SK-N-DZ (cell line): ENCODE measurements at places on chromosomes 2 and 18.
A peak's percentile ranks its signal among the peaks of the same experiment; 100 is the strongest.

- DNase-seq, result peak; percentile 77
Observed at GRCh38 chr2:225399504-225399903, at the start of gene NYAP2. NYAP2 (plus strand) TSS chr2:225399710; CDS start chr2:225408881, 9,171 bp downstream.

DNA sequence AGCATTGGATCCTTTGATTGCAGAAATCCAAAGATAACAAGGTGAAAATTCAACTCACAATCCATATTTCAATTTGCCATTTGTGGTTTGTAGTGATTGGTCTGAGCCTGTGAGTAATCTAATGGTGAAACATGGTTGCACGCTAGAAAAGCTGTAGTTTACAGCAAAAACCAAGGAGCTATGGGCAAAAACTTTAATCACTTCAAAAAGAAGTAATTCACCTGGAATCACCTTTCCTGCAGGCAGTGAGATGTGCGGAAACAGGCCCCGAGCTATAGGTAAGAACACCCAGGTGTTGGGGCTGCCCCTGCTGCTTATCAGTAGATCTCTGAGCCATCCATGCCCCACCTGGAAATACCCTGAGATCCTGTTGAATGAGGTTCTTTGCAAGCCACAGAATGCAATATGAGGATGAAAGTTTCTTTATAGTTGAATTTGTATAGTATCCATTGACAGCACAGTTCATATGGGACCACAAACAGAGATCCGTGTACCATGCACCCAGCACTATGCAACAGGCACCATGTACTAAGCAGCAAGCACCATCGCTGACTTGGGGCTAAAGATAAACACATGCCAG lies 208.2 kb downstream of the SPP2 start:
- DNase-seq, result no peak

DNA sequence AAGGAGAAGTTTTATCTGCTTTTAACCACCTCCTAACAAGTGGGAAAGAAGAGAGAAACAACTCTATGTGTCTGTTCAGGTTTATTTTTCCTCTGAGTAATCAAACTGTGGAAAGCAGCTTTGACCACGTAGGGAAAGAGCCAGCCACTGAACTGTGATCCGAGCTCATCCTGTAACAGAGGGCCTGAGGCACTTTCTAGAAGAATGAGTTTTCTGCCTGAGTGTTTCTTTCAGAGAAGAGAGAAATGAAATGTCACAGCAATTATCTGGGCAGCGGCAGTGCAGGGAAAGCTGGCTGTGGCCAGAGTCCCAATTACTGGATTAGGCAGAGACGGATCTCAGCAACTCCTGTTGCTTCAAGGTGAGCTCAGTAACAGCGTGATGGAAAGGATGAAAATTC lies 151.9 kb downstream of the CD226 start:
- no peak for DNase-seq

DNA sequence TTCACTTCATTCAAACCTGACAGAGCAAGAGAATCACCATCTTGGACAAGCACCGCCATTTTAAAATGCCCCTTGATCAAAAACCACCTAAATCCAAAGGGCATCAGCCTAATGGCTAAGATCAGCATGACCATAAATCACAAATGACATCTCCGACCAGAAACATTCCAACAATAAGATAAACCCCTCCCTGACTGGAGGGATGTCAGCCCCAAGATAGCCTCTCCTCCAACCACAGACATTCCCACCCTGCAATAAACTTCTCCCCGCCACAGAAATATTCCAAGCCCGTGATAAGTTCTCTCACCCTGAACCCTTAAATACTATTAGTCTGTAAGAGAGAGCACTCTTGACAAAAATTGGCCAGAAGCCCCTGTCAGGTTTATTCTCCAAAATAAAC lies 21.6 kb upstream of the LYPD1 start:
- no peak for DNase-seq

DNA sequence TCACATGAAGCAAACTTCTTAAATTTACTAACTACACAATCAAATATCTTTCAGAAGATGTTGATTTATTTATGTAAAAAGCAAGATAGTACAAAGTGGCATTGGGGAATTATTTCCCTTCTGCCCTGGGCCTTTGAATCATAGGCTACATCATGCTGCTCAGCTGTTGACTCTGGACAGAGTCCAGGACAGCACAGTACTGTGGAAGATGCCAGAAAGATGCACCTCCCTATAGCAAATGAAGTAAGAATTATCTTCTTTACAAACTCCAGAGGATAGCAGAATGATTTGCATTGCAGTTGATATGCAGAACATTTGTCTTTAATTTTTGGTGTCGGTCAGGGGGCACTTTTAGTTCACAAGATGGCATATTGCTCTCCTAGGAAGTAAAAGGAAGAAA lies 1354.5 kb upstream of the ZEB2 start:
- DNase-seq, result no peak

DNA sequence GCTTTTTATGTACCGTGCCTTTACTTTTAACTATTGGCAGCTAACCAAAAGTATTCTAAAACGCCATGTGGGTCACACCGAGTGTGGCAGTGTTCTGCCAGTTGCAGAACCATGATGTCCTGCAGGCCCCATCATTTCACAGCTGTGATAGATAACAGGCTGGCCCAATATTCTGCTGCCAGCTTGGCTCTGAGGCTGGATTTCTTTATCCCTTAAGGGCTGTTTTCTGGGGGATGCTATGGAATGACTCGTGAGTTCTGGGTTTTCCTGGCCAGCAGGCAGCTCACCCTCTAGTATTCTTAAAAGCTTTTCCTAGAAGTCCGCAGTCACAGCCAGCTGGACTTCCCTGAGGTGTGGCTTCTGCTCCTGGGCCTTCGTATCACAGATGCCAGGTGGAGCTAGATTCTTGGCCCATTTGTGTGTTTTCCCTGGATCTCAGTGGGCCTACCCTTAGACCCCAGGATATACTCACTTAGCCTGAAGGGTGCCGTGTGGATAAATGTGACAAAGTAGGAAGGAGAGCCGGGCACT lies 41.0 kb downstream of the FHOD3 start:
- DNase-seq, result no peak

DNA sequence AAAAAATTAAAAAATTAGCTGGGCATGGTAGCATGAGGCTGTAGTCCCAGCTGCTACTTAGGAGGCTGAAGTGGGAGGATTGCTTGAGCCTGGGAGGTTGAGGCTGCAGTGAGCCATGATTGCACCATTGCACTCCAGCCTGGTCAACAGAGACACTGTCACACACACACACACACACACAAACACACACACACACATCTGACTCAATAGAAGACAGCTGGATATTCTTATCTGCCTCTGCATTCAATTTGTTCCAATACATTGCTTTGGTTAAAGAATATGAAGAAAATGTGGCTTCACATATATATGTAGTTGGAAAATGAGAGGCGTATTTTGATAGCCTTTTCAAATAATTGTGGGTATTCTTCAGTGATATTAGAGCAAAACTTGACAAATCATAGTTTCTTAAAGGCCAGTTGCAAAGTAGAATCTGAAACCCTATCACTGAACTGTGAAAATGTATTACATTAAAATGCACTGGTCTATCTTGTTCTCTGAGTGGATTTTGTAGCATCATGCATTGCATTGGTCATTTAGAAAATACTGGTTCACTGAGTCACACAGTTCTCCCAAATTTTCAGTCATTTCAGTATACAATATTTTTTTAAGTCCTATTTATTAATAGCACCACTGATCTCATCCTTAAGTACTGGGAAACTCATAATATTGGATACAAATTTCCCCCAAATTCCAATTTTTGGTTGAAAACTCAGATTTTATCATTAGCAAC lies 140.9 kb downstream of the MCFD2 start:
- no peak for DNase-seq

GRCh38 chr2:216915557-216916150 lies 55.8 kb upstream of the TNP1 start:
- no peak for DNase-seq
